ENCODE measurements at places on chromosomes 3 and 15.

DNA sequence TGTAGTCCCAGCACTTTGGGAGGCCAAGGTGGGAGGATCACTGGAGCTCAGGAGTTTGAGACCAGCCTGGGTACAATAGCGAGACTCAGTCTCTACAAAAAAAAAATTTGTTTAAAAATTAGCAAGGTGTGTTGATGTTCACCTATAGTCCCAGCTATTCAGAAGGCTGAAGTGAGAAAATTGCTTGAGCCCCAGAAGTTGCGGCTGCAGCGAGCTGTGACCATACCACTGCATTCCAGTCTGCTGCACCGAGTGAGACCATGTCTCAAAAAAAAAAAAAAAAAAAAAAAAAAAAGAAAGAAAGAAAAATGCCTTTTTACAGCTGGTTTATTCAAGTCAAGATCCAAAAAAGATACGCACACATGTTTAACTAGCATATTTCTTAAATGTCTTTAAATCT, 17.0 kb upstream of the MUC20 start:
- DNase-seq: no peak

DNA sequence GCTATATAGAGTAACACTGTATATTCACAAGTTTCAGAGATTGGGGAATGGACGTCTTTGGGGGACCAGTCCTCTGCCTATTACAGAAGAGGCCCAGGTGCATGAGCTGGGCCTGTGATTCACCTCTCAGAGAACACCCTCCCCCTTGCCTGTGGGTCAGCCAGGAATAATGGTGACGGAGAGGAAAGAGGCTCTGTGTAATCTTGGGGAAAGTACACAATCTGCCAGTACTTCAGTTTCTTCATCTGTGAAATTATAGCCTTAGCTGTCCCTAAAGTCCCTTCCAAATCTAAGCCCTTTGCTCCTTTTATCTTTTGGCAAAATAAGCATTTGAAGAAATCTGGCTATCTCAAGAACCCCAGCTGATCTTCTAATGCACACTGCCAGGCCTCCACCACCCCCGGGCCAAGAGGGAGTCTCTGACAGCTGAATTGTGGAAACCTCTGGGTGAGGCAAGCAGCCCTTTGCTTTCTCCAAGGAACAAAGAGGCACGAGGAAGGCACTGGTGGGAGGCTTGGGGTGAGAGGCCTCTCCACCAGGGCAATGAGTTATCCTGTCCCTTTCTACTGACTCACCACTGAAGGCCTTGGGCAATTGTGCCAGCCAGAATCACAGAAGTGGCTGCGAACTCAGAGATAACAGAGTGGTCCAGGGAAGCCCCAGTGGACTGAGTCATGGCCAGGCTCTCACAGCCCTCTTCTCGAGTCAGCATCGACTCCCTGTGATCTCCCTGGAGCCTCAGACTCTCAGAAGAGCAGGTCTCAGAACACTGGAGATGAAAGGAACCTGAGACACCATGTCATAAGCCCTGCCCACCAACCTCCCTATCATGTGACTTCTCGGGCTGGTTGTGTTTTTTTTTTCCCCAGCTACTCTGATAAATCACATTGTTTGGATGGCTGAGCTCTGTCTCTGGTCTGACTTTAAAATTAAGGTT, 31.8 kb downstream of the CCNL1 start:
- DNase-seq: no peak

- peak; percentile 56 for DNase-seq
Observed at GRCh38 chr15:37015035-37015434, 85.3 kb downstream of the MEIS2 start.

- no peak for DNase-seq
Observed at GRCh38 chr3:16401273-16401672, 112.2 kb downstream of the RFTN1 start.

GRCh38 chr15:32781781-32782180, 64.0 kb downstream of the GREM1 start:
- no peak for DNase-seq

Data from NCI-H2081 (cell line).